AG08396 (cell line): ENCODE measurements at places on chromosomes 11 and 22.

- DNase-seq = no peak
Observed at GRCh38 chr11:199782-200181, 6.9 kb downstream of the SCGB1C1 start.

DNA sequence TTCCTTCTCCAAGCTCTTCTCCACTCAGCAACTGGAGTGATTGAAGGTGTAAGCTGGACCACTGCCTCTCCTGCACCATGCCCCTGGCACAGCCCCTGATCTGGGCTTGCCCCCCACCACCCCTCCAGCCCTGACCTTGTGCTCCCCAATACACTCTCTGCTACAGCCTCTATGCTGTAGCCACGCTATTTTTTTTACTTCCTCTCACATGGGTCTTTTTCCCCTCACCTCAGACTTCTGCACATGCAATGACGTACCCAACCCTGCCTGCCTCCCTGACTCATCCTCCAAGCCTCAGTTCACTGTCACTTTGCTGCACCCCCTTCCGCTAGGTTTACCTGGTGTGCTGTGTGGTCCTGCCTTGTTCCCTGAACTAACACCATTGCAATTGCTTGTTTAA lies 9.0 kb downstream of the CSNK2A3 start:
- DNase-seq = no peak

GRCh38 chr22:24370401-24370800 lies 57.0 kb upstream of the ADORA2A start:
- DNase-seq = no peak

DNA sequence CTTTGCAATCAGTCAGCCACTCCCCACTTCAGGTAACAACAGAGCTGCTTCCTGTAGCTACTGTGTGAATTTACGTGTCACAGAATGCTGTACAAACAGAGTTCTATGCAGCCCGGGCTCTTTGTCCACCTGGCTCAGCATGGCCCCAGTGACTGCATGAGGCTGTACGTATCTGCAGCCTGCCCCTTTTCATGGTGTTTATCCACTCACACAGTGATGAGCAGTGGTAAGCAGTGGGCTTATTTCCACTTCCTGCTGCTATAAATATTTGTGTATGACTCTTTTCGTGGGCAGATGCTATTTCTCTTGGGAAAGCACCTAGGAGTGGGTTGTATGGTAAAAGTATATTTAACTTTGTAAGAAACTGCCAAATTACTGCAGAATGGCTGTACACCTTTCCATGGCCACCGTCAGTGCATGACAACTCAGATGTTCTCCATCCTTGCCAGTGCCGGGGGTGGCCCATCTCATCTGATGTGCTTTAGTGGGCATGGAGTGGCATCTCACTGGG lies 43.3 kb downstream of the MYEOV start:
- DNase-seq = no peak

DNA sequence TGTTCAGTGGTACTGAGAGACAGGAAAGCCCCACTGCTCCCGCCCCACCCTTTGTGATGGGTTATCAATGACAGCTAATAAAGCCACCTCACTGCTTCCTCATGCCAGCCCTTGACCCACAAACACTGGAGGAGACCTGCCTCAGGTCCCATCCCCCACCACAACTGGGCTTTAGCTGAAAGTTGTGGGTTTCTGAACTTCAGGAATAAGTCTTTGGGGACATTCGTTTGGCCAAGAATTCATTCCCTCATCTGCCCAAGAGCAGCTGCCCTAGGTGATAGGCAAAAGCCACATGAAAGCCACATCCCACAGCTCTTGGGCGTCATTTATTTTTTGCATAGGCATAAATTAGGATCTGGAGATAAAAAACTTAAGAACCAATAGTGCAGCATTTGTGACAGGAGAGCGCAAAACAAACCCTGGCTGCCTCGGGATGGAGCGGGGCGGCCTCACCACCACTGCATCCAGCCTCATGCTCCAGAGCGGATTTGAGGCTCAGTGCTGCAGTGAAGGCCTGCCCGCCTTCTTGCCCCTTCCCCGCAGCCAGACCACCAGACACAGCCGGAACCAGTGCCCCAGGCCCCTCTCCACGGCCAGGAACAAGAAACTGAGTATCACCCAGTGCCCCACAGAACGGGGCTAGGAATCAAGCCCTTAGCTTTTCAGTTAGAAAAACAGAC lies 21.2 kb downstream of the SUN2 start:
- DNase-seq = no peak

- DNase-seq = peak; percentile 37
Observed at GRCh38 chr11:59216641-59217564, 4.2 kb upstream of the MPEG1 start.

- DNase-seq = no peak
Observed at GRCh38 chr11:84628871-84629620, 998.1 kb downstream of the DLG2 start.

DNA sequence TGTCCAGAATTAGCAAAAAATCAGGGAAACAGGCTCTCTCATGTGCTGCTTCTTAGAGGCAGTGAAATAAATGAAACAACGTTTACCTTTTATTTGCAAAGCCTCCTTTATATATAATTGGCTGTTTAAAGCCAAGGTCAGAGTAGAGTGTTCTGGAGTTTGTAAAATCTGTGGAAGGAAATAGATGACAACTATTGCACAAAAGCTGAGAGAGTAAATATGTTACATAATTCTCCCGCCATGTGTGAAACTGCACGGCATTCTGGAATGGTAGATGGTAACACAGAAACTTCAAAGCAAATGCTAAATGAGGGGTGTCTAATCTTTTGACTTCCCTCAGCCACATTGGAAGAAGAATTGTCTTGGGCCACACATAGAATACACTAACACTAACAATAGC lies 51.5 kb upstream of the FGF3 start:
- no peak for DNase-seq

- no peak for DNase-seq
Observed at GRCh38 chr11:126105022-126105747, 42.5 kb upstream of the CDON start.

DNA sequence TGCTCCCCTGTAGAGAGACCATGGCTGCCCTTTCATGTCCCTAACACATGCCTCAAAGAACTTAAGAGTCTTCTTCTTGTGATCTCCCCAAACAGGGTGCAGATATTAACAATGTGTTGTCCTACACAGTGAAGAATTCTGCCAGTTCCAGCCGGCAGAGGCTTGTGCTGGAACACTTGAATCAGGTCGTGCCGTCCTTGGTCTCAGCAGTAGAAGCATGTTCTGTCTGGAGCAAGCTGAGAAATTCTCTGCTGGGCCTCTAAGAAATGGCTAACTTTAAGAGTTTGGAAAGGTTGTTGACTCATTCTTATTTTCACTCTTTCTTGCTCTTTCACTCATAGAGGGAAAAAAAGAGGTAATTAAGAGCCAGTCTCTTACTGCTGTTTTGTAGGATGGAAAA lies 71.1 kb upstream of the SLC25A18 start:
- DNase-seq = no peak

- no peak for DNase-seq
Observed at GRCh38 chr22:44492036-44492405, 6.0 kb downstream of the RTL6 start.
